ENCODE measurements at places on chromosomes 6 and 20.

DNA sequence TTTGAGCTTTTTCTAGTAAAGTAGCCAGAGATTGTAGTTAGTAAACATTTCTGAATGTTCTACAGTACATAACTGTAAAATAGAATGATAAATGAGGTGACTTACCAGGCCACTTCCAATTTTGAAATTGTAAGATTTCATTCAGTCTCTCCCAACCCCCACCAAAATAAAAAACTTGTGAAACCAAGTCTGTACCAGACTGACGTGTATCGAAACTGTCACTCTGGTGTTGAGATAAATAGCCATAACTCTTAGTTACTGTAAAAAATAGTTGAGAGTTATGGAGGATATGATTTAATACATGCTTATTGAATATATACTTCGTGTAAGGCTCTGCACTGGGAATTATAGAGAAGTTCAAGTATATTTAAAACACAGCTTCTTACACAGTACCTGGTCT, 455.7 kb downstream of the PLCB1 start:
- DNase-seq: no peak

GRCh38 chr6:154615483-154616025, 105.1 kb upstream of the CNKSR3 start:
- no peak for DNase-seq

DNA sequence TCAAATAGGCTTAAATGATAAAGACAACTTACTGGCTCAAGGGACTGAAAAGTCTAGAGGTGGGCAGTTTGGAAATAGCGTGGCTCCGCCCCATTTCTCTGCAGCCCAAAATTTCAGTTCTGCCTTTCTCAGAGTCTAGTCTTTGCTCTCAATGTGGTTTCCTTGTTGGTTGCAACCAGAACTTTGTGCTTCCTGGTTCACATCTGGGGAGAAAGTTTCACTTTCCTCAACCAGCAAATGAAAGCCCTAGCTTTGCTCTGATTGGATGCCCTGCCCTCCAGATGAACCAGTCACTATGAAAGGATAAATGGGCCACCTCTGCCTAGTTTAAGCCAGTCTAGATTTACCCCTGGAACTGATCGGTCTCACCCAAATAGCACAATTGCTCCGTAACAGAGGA, 14.9 kb downstream of the SYCP2L start:
- no peak for DNase-seq

GRCh38 chr6:106519460-106520394, 109.6 kb downstream of the RTN4IP1 start:
- DNase-seq: no peak

- DNase-seq: no peak
Observed at GRCh38 chr6:37648465-37649330, 49.0 kb downstream of the MDGA1 start.

GRCh38 chr20:46575394-46575793, 24.9 kb upstream of the OCSTAMP start:
- DNase-seq: no peak

DNA sequence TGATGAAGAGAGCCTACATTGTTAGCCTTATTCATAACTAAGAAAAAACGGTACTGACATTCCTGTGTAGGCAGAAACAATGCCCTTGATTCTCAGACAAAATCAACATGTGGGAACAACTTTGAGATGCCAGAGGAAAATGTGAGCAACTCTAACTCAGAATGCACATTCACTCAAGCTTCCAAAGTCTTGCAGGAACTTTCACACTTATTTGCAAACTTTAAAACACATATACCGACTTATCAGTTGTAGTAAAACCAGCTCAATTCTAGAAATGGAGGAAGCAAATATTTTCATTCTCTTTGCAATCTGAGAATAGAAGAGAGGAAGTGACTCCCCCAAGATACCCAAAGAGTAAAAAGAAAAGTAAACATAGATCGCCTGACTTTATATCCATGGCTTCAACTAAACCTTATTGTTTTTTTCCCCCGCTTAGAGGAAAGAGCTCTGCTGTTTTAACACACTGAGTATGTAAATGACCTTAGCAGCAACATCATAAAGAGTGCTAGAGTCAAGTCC, 117.6 kb downstream of the EPB41L2 start:
- no peak for DNase-seq

DNA sequence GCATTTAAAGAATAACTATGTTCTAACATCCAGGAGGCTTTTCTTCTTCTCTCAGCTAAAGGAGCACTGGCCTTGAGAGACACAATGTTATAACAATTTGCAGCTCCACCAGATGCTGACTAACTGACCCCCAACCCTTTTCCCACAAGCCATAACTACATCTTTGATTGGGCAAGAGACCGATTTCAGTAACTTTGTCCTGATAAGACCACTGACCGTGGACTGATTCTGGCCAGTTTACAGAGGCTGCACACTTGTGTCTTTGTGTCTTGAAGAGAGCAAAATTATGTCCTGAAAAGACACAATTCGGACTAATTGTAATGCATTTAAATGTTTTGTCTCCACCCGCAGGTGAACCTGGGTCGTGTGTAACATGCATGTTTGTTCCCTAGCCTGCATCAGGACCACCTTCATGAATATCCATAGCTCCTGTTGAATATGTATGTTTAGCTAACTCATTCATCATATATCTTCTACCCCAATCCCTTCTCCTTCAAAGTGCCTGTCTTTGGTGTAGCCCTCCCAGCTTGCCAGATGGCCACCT, 22.3 kb downstream of the ABRACL start:
- DNase-seq: no peak

DNA sequence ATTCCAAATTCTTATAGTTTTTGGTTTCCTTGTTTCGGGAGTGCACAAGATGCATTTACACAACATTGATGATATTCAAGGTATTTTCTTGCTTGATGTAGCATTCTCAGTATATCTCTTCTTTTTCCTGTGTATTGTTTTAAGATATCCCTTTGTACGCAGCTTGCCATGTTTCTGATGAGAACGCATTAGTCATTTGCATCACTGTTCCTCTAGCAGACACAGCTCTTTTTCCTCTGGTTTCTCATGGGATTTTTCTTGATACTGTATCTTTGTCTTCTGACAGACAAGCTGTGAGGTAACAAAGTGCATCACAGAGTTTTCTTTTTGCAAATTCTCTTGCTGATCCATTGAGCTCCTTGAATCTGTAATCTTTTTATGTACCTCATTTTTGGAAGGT, 146.4 kb downstream of the SLC22A3 start:
- no peak for DNase-seq

DNA sequence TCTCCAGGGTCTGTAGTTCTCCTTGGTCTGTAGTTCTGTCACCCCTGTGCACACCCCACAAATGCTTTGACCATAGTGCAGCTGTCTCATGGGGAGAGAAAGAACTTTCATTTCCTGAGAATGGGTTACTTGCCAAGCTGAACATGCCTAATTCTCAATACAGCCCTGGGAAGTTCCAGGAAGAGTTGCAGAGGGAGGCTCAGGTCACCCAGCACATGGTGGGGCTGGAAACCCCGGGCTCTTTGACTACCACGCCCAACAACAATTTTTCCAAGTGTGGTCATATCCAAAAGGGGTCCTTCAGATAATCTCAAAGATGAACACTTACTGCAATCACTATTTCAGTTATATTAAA, 2.2 kb upstream of the PTPRA start:
- DNase-seq: no peak

GRCh38 chr6:26360451-26361416, 4.3 kb upstream of the BTN3A2 start:
- DNase-seq: no peak

- DNase-seq: no peak
Observed at GRCh38 chr20:31652917-31653396, 15.2 kb downstream of the COX4I2 start.

- no peak for DNase-seq
Observed at GRCh38 chr6:143743301-143744166, 65.8 kb downstream of the PHACTR2 start.

DNA sequence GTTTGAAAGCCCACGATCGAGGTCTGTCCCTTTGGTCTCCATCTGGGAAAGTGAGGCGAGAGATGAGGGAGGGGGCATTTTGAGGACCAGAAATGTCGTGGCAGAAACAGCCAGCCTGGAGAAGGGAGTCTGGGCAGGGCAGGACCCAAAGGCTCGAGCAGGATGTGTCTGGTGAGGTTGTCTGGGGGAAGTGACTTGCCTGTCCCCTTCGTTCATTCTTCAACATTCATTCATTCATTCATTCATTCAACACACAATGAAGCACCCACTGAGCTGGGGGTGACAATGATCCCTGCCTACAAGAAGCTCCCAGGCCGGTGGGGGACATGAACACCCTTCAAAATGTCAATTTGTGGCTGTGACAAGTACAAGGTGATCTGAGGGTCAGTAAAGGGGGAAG, 80.5 kb downstream of the CEBPB start:
- no peak for DNase-seq

- DNase-seq: no peak
Observed at GRCh38 chr6:49252901-49253300, 210.2 kb downstream of the MMUT start.

- no peak for DNase-seq
Observed at GRCh38 chr20:8809107-8809953, 259.6 kb upstream of the PLCB4 start.

DNA sequence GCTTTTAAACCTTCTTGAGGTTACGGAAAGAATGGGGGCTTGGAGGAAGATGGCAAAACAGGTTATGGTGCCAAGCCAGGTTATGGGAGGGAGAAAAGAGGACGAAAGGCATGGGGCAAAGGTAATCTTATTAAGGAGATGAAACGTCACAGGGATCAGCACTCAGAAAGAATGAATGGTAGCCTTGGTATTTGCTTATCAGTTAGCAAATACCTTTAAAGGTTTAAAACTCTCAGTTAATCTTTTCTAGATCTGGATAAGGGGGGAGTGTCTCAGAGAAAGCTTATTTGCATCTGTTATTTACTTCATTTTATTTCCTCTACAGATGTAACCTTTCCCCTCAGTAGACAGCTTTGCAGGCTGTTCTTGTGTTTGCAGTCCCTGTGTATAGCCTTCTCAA, 55.5 kb upstream of the EEF1E1 start:
- no peak for DNase-seq

DNA sequence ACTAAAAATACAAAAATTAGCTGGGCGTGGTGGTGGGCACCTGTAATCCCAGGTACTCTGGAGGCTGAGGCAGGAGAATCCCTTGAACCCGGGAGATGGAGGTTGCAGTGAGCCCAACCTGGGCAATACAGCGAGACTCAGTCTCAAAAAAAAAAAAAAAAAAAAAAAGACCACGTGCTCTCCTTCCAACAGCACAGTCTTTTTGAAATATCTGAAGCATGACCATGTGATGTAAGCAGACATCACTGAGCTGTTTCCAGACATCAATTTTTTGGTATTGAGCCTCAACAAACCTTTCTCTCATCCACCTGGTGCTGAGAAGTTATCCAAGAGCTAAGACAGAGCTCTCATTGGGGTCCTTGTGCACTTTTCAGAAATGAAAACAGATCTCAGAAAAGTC, 249.2 kb downstream of the FOXA2 start:
- no peak for DNase-seq

- no peak for DNase-seq
Observed at GRCh38 chr6:147154454-147154853, 49.8 kb upstream of the STXBP5 start.

GRCh38 chr6:166598441-166599138, 12.1 kb upstream of the RAMACL start:
- DNase-seq: no peak

DNA sequence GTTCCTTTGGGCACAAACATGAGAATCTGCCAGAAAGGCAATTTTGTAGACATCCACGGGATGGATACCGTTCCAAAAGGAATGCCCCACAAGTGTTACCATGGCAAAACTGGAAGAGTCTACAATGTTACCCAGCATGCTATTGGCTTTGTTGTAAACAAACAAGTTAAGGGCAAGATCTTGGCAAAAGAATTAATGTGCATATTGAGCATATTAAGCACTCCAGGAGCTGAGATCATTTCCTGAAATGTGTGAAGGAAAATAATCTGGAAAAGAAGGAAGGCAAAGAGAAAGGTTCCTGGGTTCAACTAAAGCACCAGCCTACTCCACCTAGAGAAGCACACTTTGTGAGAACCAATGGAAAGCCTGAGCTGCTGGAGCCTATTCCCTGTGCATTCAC, 103.9 kb upstream of the ARG1 start:
- DNase-seq: no peak

DNA sequence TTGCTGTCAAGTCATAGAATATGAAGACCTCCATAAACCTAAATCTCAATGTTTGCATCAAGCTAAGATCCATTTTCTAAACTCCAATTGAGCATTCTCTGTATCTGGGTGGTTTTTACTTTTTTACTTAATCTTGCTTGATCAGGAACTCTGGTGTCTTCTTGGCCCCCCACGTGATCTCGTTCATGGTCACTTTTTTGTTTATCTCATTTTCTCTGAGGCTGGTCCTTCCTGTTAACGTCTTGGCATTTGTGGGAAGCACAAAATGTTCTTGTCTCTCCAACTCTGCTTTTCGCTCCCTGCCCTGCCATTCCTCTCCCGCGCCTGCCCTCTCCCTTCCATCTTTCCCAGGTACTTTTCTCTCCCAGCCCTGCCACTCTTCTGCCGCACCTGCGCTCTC, 14.0 kb upstream of the MAPRE1 start:
- no peak for DNase-seq

DNA sequence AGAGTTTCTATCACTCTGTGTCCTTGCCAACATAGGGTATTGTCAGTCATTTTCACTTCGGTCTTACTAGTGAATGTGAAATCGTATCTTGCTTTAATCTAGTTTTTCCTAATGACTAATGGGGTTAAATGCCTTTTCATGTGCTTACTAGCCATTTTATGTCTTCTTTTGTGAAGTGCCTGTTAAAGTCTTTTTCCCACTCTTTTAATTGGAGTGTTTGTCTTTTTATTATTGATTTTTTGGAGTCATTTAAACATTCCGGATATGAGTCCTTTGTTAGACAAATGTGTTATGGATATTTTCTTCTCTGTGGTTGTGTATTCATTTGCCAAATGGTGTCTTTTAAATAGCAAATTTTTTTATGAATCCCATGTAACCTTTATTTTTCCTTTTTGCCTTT, 194.6 kb downstream of the CDH26 start:
- DNase-seq: no peak

- no peak for DNase-seq
Observed at GRCh38 chr6:167841981-167842380, 15.3 kb downstream of the AFDN start.

- DNase-seq: no peak
Observed at GRCh38 chr6:99252421-99252820, 97.1 kb downstream of the FAXC start.

GRCh38 chr6:49530141-49530776, 20.2 kb upstream of the C6orf141 start:
- no peak for DNase-seq

DNA sequence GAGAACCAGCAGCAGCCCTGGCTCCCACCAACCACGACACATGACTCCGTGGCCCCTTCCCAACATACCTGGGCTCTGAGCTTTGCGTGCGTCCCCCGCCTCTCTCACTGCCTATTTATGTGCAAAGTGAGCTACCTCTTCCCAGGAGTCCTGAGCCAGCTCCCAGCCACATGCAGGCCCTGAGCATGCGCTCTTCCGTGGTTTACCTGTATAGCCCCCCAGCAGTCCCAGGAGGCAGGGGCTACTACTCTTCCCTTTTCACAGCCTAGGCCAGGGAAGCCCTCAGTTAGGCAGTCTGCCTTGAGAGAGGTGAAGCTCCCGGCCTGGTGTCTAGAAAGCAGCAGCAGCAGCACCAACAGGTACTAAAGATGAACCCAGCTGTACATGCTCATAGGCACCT, 114.8 kb upstream of the CDYL start:
- DNase-seq: no peak

- peak; percentile 90 for DNase-seq
Observed at GRCh38 chr20:19275630-19276071, 63.2 kb downstream of the SLC24A3 start.

All from suprapubic skin (tissue), 4 donors.